Muscle of arm (tissue), 14 donors: ENCODE measurements at places on chromosomes 1 and 21. TPM values are rescaled to one million over a fixed set of nuclear protein-coding genes. Genes with fewer than 3 reads are reported as not detected.

FAM72A gene
- polyA plus RNA-seq: 4.8 TPM

HLX gene
- polyA plus RNA-seq: 15.3 TPM

LRRC8C gene
- polyA plus RNA-seq: 12.9 TPM

CCT8 gene
- 180 TPM for polyA plus RNA-seq

DMBX1 gene
- 0.07 TPM for polyA plus RNA-seq

ENAH gene
- 140 TPM for polyA plus RNA-seq

CD5L gene
- not detected for polyA plus RNA-seq

SLFNL1 gene
- polyA plus RNA-seq: 0.41 TPM

TRIM58 gene
- polyA plus RNA-seq: 1.8 TPM

SLC6A9 gene
- polyA plus RNA-seq: 3.5 TPM

LY9 gene
- 0.12 TPM for polyA plus RNA-seq

CLCNKA gene
- polyA plus RNA-seq: not detected

FNDC10 gene
- polyA plus RNA-seq: 2.1 TPM

OR2L3 gene
- polyA plus RNA-seq: not detected

FCRL5 gene
- 0.09 TPM for polyA plus RNA-seq

FAM151A gene
- polyA plus RNA-seq: not detected

PPFIA4 gene
- 70.8 TPM for polyA plus RNA-seq

HSPA6 gene
- polyA plus RNA-seq: 0.10 TPM

CFHR3 gene
- polyA plus RNA-seq: 2.2 TPM

GPR161 gene
- 15.3 TPM for polyA plus RNA-seq
